ENCODE measurements at places on chromosomes 3 and 15. TPM values are rescaled to one million over a fixed set of nuclear protein-coding genes. Genes with fewer than 3 reads are reported as not detected.
A peak's percentile ranks its signal among the peaks of the same experiment; 100 is the strongest.

GRCh38 chr15:70447521-70447920 is 315.8 kb downstream of the UACA start:
- DNase-seq: no peak
- H3K4me3 ChIP-seq: no peak overlapping the region
- peaks cover 9% of the 10 kb centered on the region for H3K27me3 ChIP-seq
- no peaks in the 10 kb centered on the region for H3K36me3 ChIP-seq

DNA sequence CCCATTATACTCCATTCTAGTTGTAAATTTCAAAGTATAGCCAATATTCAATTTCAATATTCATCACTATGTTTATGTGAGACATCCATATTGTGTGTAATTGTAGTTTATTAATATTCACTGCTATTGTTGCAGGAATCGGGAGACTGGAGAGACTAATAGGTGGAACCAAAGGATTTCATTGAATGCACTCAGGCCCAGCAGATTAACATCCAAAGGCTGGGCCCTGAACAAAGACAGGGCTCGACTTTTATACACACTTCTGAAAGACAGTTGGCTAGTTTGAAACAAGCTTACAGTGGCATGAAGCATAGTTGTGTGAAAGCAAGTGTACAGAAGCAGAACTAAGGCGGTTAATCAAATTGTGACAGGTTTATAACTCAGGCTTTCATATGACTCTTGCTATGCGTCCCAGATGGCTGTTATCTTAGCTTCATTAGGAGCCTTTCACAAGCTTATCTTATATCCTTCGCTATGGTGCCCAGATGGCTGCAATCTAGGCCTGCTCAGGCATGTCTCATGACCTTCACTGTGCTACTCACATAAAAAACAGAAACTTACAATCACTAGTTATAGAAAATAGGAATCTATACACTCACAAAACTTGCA is 1038.8 kb upstream of the EPHA6 start:
- H3K36me3 ChIP-seq: no peaks in the 10 kb centered on the region
- no peak for DNase-seq
- H3K4me3 ChIP-seq: no peak overlapping the region

- H3K27me3 ChIP-seq: no peaks in the 10 kb centered on the region
- H3K4me3 ChIP-seq: no peak overlapping the region
- H3K4me1 ChIP-seq: no peaks in the 10 kb centered on the region
- no peak overlapping the region for H3K27ac ChIP-seq
These were observed 416.1 kb downstream of the ERC2 start for GRCh38 chr3:56052188-56052587.

GRCh38 chr3:158569794-158570193 is 1.2 kb upstream of the MLF1 start:
- DNase-seq: peak; percentile 9
- H3K36me3 ChIP-seq: no peaks in the 10 kb centered on the region
- peak overlapping the region; percentile 14 for H3K27ac ChIP-seq
- peaks cover 4% of the 10 kb centered on the region for H3K4me1 ChIP-seq

- no peaks in the 10 kb centered on the region for H3K36me3 ChIP-seq
- DNase-seq: peak; percentile 65
- peaks cover 16% of the 10 kb centered on the region for H3K4me1 ChIP-seq
- peak overlapping the region; percentile 88 for H3K27ac ChIP-seq
These were observed 644 bp upstream of the NGLY1 start for GRCh38 chr3:25783661-25784512.

- H3K27ac ChIP-seq: no peak overlapping the region
- no peak for DNase-seq
- no peaks in the 10 kb centered on the region for H3K36me3 ChIP-seq
- H3K4me3 ChIP-seq: no peak overlapping the region
These were observed 71.5 kb downstream of the GSK3B start for GRCh38 chr3:120022729-120023128.

Gene MCF2L2
- 0.52 TPM for total RNA-seq

Gene SEMA3F
- 8.1 TPM for total RNA-seq

Gene SCG5
- total RNA-seq: not detected

Data from heart left ventricle (tissue), 16 donors.